Left cardiac atrium (tissue), 4 donors: ENCODE measurements at places on chromosomes 1 and 21.

DNA sequence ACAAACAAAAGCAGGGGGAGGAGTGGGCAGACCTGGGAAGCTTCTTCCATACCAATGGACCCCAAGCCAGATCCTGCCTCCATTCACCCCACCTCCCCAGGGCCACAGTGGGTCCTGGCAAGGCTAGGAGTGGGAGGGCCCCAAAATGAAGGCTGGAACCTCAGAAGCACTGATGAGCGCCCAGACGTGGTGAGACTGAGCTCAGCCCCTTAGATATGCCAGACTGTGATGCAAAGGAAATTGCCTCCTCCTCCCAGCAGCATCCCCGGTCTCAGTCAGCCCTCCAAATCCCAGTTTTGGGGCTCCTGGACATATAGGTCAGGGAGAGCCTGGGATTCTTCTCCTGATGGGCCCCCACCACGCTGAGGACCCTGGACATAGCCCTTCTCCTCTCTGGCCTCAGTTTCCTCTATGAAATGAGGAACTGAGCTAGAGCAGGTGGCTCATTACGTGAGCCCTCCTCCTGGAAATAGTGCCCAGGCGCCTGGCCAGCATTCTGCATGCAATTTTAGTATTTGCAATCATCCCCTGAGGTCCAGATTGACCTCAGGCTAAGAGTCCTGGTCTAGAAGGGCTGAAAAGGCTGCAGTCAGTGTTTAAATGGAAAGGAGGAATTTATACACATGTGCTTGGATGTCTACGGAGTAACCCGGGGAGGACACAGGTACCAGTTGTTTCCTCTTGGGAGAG is 33.5 kb downstream of the RHBG start:
- no peak for DNase-seq

DNA sequence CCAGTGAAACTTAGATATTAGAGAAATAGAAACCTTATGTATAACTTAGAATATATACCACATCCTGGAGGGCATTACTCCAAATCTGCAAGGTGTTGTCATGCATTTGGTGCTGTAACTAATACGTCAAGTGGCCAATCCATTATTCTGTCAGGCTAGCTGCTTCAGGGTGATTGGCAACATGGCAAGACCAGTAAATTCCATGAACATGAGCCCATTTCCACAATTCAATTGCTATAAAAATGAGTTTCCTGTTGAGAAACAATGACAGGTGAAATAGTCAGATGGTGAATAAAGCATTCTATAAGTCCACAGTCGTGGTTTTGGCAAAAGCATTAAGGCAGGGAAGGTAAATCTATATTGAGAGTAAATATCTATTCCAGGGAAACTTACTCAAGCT is 566.0 kb downstream of the ADGRL2 start:
- DNase-seq = no peak

- no peak for DNase-seq
These were observed 92.9 kb downstream of the DPYD start for GRCh38 chr1:97827887-97828286.

DNA sequence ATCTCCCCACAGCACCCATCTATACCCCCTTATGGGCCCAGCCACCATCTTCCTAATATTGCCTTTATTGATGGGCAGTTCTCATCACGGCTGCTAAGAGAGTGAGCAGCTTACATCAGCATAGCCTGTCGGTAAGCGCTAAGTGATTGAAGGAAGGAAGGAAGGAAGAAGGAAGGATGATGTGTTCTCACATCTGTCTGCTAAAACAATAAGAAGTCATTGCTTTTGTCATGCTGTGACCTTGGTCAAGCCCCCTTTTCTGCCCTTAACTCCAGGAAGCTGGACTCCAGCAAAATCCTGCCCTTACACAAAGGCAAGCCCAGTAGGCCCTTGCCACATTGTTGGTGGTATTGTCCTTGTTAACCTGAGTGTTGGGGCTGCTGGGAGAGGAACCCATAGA is 165.0 kb downstream of the ETS2 start:
- DNase-seq = no peak

DNA sequence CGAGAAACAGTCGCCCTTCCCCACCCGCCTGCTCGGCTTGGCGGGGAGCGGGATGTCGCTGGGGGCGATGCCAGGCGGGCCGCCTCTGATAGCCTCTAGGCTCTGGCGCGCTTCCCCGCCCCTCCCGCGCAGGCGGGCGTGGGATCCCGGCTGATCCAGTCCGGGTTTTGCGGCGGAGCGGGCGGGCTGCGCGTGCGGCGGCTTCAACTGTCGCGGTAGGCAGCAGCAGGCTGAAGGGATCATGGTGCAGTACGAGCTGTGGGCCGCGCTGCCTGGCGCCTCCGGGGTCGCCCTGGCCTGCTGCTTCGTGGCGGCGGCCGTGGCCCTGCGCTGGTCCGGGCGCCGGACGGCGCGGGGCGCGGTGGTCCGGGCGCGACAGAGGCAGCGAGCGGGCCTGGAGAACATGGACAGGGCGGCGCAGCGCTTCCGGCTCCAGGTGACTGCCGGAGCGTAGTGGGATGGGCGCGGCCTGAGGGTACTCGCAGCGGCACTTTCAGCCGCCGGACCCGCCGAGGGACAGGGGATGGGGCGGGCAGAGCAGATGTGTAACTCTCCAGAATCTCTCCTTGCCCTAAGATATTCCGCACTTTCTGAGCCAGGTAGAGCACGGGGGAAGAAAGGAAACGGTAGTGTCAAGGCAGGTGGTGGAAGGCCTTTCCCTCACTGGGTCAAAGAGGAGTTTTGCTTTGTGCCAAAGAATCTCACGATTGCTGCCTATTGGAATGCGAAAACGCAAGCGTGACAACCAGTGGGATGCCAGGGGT is at the start of gene FAAH:
Gene FAAH, plus strand, starts transcription at position 210 of the 764 bp plus-strand sequence. Its CDS starts 32 bp downstream, at position 242.
- peak; percentile 57 for DNase-seq
